Activated CD4-positive, alpha-beta memory T cell treated with anti-CD3 and anti-CD28 coated beads, Interleukin-2, amount 10 ng/mL, durations not matched to agents 7 days and 5 days (primary cell): ENCODE measurements at places on chromosomes 13 and 19.

- no peak for DNase-seq
Observed at GRCh38 chr19:17302391-17303166, 646 bp downstream of the ABHD8 start.

DNA sequence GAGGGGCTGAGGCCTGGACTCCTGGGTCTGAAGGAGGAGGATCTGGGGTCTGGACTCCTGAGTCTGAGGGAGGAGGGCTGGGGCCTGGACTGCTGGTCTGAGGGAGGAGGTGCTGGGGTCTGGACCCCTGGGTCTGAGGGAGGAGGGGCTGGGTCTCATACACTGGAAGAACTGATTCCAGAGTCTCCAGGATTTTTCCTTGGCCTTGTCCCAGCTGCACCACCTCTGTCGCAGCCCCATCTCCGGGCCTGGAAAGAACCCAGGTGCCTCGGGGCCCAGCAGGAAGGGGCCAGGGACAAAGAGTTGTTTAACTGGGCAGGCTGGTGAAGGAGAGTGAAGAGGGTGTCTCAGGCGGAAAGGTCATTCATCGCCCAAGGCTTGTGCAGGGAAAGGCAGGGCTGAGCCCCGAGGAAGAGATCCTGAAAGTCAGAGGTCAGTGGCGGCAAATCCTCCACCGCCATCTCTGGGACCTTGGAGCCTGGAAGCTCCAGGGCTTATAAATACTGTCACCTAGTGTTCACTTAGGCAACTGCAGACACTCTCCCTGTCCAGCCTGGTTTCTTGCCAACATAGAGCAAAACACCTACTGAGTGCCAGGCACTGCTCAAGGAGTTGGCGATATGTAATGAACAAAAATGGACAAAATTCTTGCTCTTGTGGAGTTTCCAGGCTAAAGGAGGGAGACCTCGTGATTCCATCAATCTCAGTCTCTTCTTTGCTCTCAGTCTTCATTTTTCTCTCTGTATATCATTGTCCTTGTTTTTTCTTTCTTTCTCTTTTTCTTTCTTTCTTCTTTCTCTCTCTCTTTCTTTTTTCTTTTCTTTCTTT is 4.4 kb upstream of the KCNN4 start:
- DNase-seq: peak; percentile 65

GRCh38 chr19:17950310-17951156 is 16.4 kb upstream of the KCNN1 start:
- DNase-seq: peak; percentile 34

DNA sequence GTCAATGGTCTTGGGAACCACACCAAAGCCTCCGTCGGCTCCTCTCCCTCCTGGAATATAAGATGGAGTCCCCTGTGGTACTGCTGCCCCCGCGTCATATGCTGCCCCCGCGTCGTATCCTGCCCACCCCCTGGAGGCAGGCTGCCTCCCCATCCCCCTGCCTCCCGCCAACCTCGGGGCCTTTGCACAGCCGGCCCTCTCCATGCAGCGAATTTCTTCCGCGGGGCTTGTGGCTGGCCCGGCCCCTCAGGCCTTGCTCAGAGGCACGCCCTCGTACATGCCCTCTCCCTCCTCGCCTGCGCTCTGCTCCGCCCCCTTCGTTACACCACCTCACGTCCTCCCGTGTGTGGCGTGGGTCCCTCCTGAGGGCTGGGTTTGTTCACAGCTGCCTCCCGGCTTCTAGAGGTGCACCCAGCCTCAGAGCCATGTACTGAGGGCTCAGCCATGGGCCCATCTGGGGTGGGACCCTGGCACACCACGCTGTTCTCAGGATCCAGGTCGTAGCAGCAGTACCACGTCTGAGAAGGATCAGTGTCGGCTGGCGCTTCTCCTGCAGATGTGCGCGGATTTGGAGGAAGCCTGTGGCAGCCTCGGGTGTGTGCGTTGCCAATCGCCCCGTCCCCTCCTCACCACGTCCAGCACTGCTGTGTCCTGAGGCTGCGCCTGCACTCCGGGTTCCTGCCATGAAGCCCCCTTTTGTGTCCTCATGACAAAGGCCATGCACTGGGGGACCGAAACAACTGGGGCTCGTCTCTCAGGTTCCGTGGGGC is 47.7 kb downstream of the MCF2L start:
- DNase-seq: no peak

DNA sequence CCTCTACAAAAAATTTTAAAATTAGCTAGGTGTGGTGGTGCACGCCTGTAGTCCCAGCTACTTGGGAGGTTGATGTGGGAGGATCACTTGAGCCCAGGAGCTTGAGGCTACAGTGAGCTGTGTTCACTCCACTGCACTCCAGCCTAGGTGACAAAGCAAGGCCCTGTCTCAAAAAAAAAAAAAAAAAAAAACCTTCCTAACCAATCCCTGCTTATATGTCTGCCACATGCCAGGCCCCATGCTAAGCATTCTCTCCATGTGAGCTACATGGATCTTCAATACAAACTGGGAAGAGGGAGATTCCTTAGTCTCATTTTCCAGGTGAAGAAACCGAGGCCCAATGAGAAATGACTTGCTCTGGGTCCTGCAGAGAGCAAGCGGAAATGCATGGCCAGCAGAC is 2.3 kb upstream of the OVOL3 start:
- DNase-seq: no peak

GRCh38 chr19:18109341-18109732 is 11.8 kb downstream of the MAST3 start:
- no peak for DNase-seq

- no peak for DNase-seq
Observed at GRCh38 chr13:63999614-64000305, 2584.1 kb upstream of the PCDH20 start.

DNA sequence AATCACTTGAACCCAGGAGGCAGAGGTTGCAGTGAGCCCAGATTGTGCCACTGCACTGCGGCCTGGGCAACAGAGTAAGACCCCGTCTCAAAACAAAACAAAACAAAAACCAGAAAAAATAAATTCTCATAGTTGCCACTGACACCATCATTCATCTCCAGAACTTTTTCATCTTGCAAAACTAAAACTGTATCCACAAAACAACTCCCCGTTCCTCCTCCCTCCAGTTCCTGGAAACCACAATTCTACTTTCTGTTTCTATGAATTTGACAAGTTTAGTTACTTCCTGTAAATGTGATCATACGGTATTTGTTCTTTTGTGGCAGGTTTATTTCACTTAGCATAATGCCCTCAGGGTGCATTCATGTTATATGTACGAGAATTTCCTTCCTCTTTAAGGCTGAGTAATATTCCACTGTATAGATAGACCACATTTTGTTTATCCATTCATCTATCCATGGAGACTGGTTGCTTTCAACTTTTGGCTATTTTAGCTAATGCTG is 13.2 kb upstream of the ADGRE5 start:
- DNase-seq: no peak

DNA sequence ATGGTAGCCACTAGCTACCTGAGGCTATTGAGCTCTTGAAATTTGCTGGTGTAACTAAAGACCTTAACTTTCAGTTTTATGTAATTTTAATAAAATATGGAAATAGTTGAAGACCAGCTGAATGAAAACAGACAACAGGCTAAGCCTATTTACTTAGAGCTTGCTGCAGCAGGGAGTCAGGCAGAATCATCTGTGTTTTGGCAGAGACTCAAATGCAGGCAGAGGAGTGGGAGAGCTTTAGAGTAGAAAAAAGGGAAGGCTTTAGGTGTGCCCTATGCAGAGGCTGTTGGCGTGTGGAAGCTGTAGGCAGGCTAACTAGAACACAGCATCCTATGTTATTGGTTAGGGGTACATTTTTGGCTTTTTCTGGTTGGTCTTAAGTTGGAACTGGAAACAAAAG is 304.9 kb upstream of the NBEA start:
- DNase-seq: no peak

DNA sequence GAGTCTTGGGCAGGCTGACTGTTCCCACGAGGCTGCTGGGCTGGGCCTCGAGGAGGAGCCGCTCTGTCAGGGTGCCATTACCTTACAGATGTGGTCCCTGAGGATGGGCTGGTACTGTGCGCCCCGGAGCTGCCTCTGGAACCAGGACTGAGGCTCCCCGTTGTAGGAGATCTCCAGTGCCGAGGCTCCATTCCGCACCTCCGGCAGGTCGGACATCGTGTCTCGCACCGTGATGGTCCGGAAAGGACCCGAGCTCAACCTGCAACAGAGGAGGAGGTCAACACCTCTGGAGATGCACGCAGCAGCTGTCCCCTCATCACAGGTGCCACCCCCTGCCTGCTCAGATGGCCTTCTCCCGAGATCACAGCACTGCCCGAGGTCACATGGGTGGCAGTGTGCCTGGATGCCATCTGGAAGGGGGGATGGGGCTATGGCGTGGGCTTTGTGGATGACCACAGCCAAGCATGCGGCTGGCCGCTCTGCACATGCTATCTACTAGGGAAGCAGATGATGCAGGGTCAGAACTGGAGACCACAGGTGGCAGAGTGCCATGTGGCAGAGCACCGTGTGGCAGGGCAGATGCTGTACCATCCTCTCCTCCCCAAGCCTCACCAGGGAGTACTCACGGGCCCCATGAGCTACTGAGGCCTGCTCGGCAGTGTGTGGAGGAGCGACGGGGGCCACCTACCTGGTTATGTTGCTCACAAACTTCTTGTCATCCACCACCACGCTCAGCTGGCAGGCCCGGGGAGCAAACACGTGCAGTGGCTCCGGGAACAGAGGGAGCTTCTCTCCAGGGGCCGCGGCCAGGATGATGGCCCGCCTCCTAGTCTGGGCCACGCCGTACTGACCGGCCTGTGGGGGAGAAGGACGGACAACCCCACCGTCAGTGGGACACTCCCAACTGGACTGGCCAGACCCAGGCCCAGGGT is 18.3 kb upstream of the EIF3G start:
- DNase-seq: no peak

DNA sequence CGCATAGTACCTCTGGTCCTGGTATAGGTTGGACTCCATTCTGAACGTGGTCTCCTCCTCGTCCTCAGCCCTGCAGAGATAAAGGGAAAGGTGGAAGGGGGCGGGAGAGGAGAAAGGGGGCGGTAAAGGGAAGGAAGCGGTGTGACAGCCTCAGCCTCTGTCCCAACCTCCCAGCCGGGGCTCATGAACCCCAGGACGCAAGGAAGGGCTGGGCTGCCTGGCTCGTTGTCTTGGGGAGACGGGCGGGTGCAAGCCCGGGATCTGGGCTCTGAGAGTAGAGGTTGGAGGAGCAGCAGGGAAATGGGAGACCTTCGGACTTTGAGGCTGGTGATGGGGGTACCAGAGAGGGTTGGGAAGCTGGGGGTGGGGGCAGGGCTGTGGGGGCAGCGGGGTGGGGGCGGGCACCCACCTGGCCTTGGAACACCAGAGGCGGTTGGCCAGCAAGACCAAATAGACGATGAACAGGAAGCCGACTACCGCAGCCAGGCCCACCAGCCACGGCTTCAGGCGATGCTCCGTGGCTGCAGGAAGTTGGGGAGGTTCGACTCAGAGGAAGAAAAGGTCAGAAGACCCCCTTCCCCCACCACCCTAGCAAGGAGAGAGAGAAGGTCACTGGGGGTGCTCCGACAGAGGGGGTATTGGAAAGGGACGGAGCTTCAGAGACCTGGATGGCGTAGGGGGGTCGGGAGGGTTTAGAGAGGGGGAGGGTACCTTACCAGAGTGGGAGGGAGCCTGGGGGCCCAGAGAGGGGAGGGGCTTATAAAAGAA is 1.7 kb downstream of the SMIM24 start:
- DNase-seq: no peak

DNA sequence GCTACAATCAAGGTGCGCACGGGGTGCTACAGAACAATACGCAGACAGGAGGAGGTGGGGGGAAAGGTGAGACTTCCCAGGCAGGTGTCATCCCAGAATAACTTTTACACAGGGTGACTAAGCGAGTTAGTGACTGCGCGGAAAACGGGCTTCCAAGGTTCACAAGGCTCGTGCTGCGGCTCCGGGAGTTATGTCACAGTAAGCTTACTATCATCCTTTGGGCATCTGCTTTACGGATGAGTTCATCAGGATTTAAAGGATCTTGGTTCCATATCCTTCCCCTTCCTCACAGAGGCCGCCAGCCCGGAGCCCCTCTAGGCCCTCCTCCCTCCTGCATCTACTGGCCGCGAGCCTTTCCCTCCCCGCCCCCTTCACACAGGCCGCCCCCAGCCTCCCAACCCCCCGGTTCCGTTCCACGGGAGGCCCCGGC is 474 bp upstream of the IFT88 start:
- DNase-seq: no peak

GRCh38 chr19:35509018-35509652 is 4.3 kb downstream of the DMKN start:
- DNase-seq: peak; percentile 40

DNA sequence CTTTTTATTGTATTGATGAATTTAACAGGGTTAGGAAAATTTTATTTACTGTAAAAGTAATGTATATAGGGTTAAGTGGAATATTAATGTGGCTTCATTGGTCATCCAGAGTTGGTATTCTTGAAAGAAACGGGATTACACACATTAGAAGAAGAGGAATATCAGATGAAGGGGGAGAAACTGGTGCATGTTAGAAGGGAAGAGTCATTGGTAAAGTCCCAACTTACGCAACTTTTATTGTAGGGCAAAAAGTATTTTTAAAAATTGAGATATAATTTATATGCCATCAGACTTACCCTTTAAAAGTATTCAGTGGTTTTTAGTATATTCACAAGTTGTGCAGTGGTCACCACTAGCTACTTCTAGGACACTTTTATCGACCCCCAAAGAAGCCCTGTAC is 47.3 kb downstream of the DNAJC3 start:
- DNase-seq: no peak

DNA sequence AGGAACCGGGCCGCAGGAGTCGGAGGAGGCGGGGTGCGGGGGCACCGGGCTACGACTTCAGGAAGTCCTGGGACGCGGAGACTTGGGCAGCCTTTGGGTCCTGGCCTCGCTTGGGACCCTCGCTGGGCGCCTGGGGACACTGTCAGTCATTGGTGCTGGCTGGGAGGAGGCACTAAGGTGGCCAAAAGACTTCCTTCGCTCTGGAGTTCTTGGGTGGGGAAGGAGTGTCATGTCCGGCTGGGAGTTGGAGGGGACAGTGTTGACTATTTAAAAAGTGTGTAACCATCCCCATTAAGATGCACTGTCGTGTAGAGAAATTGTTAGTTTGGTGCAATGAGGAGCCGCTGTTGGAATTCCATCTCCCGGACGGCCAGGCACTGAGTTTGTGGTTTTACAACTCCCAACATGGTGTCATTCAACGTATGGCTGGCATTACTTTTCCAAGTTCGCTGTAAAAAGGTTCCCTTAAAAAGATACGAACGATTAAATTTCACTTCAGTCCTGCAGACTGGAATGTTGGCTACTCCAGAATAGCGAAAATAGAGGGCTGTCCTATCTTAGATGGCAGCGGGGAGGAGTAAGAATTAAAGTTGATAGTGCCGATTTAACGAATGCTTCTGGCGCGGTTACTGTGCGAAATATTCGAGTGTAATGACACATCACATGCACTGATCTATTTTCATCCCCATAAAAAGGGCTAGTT is 776 bp downstream of the DNAJC3 start:
- DNase-seq: no peak

GRCh38 chr19:12782424-12783290 is 7.3 kb upstream of the HOOK2 start:
- DNase-seq: peak; percentile 87
